ENCODE measurements at places on chromosomes 2 and 18.

DNA sequence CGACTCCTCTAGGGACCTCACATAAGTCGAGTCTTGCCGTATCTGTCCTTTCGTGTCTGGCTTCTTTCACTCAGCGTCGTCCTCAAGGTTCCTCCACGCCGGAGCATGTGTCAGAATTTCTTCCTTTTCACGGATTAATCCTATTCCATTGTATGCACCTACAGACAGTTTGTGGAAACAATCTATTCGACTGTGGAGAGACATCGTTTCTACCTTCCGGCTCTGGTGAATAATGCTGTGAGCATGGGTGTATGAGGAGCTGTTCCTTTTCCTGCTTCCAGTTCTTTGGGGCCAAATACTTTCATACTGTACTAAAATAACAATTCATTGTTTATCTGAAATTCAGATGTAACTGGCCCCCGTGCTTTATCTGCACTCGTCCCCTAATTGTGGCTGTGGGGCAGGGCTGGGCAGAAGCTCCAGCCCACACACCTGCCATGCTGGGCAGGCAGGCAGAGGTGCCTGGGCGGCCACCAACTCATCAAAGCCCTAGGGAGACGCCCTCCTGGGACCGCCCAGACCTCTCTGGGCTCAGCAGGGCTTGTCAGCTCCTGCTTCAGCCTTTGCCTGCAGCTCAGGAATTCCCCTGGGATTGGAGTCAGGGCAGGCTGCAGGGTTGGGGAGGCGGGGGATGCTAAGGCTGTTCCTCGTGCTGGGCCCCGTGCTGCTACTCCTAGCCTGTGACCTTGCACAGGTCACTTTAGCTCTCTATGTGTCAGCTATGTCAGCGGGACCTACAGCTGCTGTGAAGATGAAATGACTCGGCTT, 14.5 kb downstream of the GPC1 start:
- no peak for DNase-seq

- DNase-seq: no peak
These were observed 124.5 kb upstream of the CCDC150 start for GRCh38 chr2:196515051-196515450.

DNA sequence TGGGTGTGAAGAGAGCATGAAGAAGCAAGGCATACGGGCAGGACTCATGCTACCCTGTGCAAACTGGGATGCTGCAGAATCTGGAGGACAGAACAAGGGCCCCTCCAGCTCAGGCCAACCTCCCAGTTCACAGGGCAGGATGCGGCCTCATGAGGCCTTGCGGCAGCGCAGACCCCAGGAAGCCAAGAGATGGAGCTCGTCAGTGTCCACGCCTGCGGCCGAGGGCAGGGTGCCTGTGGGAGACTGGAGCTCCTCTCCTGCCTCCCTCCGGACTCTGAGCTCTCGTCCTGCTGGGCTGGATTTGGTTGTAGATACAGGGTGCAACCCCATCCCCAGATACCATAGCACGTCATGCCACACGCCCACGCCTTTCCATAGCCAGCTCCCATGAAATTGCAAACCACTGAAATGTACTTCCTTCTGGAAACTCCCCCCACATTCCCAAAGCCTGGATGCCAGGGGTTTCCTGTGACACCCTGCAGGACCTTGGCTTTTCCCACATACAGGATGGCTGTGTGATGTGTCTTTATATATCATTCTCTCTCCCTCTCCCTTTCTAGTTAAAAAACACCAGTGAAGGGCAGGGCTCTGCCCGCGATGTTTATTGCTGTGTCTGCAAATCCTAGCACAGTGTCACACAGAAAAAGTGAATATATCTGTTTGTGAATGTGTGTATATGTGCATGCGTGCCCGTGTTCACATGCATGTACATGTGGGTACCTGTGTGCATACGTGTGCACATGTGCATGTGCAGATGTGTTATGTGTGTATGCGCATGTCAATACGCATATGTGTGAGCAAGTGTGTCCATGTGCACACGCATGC, 12.3 kb upstream of the SNTG2 start:
- DNase-seq: no peak

- DNase-seq: no peak
These were observed 76.0 kb downstream of the EMX1 start for GRCh38 chr2:72993147-72993932.

DNA sequence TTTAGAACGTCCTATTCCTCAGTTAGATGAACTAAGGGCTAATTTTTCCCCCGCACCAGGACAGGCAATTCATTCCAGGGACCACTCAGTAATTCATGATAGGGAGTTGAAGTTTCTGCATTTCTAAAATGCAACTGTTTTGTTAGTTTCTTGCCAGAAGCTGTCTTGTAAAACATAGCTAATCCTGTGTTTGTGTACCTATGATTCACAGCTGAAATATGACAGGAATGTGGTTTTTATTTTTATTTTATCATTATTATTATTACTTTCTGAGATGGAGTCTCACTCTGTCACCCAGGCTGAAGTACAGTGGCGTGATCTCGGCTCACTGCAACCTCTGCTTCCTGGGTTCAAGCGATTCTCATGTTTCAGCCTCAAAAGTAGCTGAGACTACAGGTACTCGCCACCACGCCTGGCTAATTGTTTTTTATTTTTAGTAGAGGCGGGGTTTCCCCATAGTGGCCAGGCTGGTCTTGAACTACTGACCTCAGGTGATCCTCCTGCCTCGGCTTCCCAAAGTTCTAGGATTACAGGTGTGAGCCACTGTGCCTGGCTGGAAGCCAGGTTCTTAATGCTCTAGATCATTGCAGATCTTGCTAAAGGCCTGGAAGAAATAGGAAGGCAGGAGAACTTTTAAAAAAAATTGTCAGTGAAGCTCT, 154.8 kb upstream of the FHL2 start:
- DNase-seq: no peak

DNA sequence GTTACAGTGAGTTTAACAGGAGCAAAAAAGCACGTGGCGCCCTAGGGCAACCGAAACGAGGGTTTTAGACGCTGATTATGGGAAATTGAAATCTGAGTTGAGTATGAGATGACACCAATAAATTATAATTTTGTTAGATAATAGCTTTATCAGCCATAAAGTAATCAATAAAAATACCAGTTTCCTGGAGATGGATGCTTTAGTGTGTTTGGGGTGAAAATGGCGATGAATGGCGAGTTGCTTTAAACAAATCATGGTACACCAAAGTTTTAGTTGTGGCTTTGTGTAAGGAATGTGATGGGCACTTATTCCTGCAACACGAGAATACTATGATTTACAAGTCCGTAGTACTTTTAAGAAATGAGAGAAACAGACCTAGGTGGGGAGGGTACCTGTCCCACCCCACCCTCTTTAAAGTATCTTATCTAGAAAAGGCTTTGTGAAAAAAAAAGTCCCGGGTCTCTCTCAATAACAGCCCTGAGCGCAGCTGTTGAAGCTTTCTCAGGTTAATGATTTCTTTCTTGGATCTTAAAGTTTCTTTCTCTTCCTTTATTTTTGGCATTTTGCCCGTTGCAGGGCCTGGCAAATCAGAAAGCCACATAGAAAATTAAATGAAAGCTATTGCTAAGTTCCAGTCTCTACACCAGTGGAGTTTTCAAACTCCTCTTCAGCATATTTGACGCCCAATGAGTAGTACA, 1.5 kb upstream of the RRM2 start:
- DNase-seq: no peak

GRCh38 chr2:223642506-223642905, 40.3 kb upstream of the SCG2 start:
- DNase-seq: no peak

GRCh38 chr2:224711859-224712665, 4.1 kb downstream of the CCDC195 start:
- DNase-seq: no peak

- DNase-seq: no peak
These were observed 396.7 kb upstream of the DCC start for GRCh38 chr18:51943281-51943680.

DNA sequence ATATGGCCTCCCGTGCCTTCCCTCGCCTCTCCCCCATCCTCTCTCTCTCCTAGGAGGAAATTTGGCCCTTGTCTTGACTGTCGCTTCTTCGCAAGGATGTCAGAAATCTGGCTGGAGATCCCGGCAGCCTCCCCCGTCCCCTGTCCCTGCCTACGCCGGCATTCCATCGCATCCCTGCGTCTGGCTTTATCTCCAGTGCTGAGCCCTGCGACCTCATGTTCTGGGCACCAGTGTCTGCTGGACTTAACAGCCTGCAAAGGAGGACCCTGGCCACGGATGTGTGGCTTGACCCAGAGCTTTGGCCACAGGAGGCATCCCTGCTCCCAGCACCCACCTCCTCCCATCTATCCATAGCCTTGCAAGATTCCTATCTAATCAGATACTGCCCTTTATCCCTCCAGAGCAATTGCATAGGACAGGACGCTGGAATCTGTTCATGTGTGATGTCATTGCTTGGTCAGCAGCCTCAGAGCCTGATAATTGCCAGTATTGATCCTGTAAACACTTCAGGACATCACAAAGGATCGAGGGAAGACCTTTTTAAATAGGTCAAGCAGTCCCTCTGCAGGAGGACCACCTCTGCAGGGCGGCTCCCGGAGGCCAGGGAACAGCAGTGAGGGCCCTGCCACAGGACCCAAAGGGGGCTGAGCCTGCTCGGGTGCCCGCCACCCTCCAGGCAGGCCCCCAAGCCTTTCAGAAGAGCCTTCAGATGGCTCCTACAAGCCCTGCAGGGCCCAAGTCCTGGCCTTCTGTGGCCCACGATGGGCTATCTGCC, 168.2 kb downstream of the TWIST2 start:
- no peak for DNase-seq

DNA sequence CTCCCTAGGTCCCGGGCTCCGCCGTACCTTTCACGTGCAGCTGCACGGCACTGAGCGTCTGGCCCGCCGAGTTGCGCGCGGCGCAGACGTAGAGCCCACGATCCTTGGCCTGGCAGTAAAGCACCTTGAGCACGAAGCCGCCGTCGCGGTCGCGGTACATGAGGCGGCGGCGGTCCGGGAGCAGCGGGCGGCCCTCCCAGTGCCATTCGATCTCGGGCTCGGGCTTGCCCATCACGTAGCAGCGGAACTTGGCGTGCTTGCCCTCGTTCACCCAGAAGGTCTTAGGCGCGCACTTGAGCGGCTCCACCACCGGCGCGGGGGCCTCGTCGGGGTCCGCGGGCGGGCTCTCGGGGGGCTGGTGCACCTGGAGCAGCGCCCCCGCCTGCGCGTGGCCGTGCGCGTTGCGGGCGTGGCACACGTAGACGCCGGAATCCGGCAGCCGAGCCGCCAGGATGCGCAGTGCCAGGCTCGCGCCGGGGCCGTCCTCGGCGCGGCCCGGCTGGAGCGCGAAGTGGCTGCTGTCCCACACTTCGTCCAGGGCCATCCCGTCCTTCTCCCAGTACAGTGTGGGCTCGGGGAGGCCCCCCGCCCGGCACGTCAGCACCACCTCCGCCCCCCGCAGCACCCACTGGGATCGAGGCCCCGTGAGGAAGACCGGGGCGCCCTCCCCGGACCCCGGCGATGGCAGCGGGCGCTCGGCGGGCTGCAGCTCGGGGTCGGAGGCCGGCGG, 980 bp downstream of the OBSL1 start:
- DNase-seq: no peak

GRCh38 chr2:45806563-45807358, 155.3 kb downstream of the PRKCE start:
- DNase-seq: no peak

DNA sequence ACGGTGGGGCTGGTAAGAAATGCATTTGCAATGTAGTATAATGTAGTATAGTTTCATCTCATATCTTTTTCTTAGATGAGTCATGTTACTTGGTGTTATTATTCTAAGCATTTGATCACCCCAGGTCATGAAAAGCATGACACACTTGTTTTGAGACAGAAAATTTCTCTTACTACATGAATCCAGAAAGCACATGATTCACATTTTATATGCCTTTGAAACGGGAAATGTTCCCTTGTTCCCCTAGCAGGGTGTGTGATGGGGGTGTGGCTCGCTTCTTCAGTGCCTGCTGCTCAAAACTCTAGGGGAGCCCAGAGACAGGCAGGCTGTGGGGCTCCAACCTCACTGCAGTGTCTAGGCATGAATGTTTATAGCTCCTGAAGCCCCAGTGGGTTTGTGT, 116.0 kb upstream of the RAB27B start:
- DNase-seq: no peak

- DNase-seq: no peak
These were observed 586.6 kb upstream of the KLHL29 start for GRCh38 chr2:22798386-22798785.

- DNase-seq: no peak
These were observed 8.8 kb upstream of the IFIH1 start for GRCh38 chr2:162327134-162327769.

- DNase-seq: no peak
These were observed 280.8 kb downstream of the CCDC85A start for GRCh38 chr2:56464613-56465012.

DNA sequence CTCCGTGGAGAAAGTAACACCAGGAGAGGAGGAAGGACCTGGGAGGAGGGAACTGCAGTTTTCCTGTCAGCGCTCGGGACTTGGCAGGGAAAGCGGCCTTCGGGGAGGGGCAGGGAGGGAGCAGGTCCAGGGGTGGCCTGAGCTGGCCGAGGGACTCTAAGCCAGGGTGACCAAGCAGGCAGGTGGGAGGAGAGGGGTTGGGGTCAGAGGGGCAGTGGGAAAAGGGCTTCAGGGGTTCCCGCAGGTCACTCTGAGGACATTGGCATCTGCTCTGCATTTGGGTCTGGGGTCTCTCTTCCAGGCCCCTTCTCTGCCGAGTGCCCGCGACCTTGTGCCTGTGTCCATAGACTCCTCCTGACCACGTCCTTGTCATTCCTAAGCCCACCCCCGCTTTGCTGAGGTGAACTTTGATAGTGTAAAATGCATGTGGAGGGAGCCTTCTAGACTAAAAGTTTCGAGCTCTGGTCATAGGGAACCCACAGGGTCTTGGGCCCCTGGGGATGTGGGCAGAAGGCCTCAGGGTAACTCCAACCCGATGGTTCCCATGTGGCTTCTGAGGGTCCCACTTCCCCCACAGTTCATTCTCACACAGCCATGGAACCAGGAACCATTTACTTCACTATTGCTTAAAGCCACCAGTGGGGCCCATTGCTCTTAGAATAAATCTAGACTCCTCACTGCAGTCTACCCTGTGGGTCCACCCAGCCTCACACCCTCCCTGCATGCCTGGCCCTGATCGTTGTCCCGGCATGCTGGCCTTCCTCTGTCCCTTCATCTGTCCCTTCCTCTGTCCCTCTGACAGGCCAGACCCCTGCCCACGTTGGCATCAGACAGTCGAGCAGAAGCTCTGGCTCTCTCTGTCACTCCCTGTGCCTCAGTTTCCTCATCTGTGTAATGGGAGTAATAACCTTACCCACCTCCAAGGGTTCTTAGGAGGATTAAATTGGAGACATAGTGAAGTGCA, 229.2 kb downstream of the SEPTIN10 start:
- no peak for DNase-seq

DNA sequence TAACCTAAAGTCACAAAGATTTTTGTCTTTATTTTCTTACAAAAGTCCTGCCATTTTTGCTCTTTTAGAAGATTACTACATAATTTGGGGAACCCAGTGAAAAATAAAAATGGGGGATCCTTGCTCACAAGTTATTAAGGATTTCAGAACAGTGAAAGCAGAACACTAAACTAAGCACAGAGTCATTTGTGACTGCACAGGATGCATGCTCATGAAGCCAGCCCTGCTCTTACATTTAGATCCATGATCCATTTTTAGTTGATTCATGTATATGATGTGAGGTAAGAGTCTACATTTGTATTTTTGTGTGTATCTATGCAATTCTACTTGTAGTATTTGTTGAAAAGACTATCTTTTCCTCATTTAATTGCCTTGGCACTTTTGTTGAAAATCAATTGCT, 21.8 kb downstream of the SP140L start:
- no peak for DNase-seq

- no peak for DNase-seq
These were observed 90.2 kb downstream of the RAB3GAP1 start for GRCh38 chr2:135142323-135142722.

- no peak for DNase-seq
These were observed 46.2 kb upstream of the CCDC141 start for GRCh38 chr2:179096090-179096489.
